ENCODE measurements at places on chromosomes 5 and 9.

DNA sequence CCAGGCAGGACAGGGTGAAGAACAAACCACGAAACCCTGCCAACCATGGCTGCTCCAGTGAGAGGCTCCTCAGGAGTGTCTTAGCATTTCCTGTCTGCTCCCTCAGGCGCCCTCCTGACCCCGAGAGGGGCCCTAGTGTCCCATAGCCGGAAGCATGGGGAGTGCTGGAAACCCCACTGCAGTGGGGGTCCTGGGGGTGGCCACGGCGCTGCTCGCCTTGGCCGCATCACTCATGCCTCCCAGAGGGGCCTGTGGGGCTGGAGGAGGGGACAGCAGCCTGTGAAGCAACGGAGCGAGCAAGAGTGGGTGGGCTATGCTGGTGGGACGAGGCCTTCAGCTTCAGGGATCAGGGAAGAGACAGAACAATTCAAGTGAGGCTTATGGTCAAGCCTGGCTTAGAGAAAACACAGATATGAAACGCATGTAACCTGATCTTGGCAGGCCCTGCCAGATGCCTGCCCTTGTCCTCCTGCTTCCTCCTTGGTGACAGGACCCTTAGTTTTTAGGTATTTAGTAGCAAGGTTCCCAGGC is 219.1 kb downstream of the FANCC start:
- DNase-seq: no peak

DNA sequence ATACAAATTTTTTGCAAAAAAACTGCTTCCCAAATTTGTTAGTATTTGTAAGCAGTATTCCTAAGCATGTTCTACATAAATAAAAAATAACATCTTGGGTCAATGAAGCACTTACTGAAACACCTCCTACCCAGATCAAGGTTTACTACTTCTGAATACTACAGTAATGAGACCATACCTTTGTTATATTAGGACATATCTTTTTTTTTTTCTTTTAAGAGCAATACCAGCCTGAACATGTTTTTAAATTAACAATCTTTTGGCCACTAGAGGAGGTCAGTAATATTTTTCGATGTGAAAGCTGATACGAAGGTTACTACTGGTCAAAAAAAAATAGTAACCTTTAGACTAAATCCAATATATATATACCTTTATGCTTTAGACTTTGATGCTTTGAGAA is 72.7 kb downstream of the CERT1 start:
- no peak for DNase-seq

- no peak for DNase-seq
Observed at GRCh38 chr5:139387611-139388197, 2.0 kb downstream of the MZB1 start.

- DNase-seq: no peak
Observed at GRCh38 chr5:88063813-88064212, 204.8 kb downstream of the TMEM161B start.

Data from activated CD4-positive, alpha-beta T cell treated with anti-CD3 and anti-CD28 coated beads, Interleukin-2, amount 50 U/mL, for 48 hours (primary cell).